ENCODE measurements at places on chromosomes 2 and 18.

DNA sequence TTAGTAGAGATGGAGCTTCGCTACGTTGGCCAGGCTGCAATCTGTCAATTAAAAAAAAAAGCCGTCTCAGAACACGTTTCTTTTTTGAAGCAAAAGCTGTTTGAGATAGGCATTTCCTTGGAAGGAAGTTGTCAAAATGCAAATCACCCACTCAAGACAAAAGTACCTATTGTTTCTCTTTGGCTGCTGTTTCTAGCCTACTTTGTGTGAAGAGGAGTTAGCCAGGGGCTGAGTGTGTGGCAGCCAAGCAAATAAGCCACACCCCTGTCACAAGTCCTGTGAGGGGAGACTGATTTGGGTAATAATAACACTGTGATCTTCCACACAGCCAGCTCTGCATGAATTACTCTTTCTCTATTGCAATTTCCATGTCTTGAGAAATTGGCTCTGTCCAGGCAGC, 47.4 kb upstream of the CDCA7 start:
- DNase-seq: no peak

DNA sequence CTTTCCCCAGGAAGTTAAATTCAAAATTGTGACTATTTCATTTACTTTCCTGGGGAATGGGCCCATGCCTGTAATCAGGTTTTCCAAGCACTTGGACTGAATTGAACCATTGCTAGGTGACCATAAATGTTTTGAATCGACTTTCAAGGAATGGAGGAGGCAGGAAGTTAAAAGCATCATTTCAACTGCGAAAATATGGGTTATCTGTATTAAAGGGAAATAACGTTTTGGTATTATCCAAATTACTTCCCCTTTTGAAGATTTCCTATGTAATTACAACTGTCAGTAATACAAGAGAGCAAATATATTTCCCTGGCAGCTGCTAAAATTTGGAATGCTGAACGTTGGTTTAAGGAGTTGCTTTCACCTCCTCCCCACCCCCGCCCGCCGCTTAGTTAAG, 19.0 kb downstream of the PNO1 start:
- no peak for DNase-seq

DNA sequence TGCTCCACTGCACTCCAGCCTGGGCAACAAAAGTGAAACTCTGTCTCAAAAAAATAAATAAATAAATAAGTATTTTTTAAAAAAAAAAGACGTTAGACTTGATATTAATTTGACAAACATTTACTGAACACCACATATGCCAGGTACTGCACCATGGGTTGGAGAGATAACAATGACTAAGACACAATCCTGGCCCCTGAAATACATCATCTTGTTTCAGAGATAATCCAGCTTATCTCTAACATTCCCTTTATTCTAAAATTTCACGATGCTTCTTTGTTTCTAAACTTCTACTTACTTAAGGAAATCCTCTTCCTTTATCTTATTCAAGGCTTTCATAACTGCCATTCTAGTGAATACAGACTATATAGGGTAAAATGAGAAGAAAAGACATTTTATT, 55.0 kb upstream of the PEX13 start:
- DNase-seq: no peak

GRCh38 chr18:21958707-21959450, 210.5 kb upstream of the GATA6 start:
- DNase-seq: peak; percentile 4

- DNase-seq: no peak
Measured at GRCh38 chr18:52700116-52700515, 360.1 kb downstream of the DCC start.

DNA sequence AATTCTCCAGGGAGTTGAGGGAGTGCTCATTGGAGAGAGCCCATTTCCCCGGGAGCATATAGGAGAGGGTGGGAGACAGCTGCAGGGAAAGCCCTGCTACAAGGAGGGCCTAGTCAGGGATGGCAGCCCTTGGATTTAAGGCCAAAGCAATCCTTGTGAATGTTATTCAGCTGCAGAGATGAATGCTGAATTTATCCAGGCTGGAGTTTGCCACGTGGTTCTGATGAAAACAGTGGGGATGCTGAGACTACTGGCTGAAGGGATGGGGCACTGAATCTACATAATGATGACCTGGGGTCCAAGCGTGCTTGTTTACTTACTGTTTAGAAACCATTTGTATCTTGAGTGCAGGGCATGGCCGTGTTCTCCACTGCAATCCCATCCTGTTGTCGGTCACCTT, 35.6 kb upstream of the RNF149 start:
- DNase-seq: no peak

- DNase-seq: no peak
Measured at GRCh38 chr2:217081799-217082198, 221.9 kb upstream of the TNP1 start.

- DNase-seq: no peak
Measured at GRCh38 chr2:56590611-56591010, 406.8 kb downstream of the CCDC85A start.

GRCh38 chr2:19757586-19757985, 144.2 kb downstream of the TTC32 start:
- DNase-seq: no peak

DNA sequence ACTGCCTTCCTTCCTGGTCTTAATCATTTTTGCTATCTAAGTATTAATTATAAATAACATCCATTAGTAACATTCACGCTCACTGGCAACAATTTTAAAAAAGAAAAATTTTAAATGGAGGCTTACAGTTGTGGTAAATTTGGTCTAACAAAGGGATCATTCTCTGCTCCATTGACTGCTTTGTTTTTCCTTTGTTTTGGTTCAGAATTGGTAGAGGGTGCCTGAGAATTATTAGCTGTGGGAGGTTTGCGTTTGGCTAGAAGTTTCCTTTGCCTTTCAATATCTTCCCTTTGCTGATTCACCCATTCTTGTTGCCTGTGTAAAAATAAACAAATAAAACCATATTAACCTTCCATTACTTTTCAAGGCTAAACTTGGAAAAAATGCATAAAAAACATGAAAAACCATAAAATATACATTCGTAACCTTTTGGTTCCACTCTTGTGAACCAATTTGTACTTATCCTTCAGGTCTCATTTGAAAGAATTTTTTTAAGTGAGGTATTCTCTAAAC, 114.6 kb downstream of the TLK1 start:
- no peak for DNase-seq

DNA sequence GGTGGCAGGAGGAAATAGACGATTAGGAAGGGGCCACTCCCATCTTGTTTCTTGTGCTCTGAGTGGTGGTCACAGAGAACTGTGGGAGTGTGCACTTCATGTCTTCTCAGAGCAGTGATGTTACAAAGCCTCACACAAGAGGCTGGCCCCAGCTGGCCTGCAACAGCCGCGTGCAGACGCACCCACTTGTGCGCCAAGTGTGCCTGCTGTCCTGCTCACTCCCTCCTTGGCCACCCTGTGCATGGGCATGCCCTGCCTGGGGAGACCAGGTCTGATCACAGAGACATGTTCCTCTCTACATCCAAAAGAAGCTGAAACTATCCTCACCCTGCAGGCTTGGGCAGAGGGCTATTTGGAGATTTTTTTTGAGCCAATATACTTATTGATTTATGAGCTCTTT, 108.4 kb downstream of the MRO start:
- no peak for DNase-seq

GRCh38 chr2:228446734-228447133, 265.2 kb upstream of the SPHKAP start:
- DNase-seq: peak; percentile 67

- no peak for DNase-seq
Measured at GRCh38 chr18:43681661-43682060, 404.4 kb upstream of the SYT4 start.

DNA sequence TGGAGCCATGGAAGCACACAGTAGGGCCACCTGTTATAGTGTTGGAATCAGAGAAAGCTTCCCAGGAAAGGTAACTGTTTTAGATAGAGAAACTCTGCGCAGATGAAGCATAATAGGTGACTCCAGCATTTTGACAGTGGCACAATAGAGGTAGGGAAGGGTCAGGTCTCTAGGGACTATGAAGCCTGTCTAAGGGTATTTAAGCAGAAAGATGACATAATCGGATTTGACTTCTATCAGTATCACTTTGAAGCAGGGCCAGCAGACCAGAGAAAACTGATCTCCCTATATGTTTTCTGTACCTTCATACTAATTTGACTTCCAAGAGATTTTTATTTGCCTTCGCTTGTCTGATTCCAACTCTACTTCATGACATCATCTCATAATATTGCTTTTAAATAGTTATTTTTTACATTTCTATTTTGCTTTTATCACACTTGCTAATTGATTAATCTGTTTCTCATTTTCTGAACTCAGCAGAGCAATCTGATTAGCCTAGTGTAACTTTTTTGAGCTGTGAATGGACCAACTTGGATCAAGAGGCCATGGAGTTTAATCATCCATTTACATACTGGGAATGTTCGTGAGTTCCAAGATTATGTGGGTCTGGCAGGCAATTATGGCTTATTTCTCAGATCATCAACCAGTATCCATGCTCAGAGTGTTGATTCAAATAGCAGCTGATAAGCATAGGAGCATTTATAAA, 8.4 kb upstream of the HIBCH start:
- DNase-seq: no peak

- DNase-seq: peak; percentile 2
Measured at GRCh38 chr2:98419977-98420725, 24.5 kb upstream of the INPP4A start.

DNA sequence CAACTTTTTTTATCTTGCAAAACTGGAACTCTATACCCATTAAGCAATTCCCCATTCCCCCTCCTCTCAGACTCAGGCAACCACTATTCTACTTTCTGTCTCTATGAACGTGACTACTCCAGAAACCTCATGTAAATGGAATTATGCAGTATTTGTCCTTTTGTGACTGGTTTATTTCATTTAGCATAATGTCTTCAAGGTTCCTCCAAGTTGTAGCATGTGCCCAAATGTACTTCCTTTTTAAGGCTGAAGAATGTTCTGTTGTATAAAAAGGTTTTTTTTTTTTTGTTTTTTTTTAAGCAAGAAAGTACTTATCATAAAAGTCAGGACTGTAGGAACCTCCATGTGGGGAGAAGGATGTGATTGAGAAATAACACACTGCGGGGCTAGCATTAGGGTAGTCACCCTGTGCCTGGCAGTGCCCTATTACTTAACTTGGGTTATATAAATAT, 262.9 kb upstream of the FBXO11 start:
- DNase-seq: no peak

GRCh38 chr18:13377496-13377895, 158.9 kb downstream of the LDLRAD4 start:
- no peak for DNase-seq

- DNase-seq: no peak
Measured at GRCh38 chr2:205717999-205718398, 35.7 kb downstream of the NRP2 start.

DNA sequence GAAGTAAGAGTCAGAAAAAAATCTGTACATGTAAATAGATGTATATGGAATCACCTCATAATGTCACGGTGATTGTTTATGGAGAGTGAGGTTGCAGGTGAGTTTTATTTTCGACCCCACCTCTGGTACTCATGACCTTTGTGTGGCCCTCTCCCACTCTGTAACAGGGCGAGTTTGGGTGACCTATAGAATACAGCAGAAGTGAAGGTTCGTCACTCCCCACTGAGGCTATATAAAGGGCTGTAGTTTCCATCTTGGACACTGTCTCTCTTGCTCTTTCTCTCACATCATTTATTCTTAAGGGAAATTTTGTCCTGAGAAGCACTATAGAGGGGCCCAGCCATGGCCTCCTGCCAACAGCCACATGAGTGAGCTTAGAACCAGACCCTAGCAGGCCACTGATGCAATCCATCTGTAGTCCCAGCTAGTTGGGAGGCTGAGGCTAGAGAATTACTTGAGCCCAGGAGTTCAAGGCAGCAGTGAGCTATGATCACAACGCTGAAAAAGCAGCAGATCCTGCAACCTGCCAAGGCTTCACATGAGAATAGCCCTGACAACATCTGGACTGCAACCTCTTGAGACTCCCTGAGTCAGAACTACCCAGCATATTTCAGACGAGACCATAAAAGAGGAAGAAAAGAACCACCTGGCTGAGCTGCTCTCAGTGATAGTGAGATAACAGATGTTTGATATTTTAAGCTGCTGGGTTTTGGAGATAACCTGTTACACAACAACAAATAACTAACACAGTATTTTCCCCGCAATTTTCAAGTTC, 74.3 kb upstream of the SLC1A4 start:
- DNase-seq: no peak

- DNase-seq: no peak
Measured at GRCh38 chr2:23586741-23587306, 201.8 kb downstream of the KLHL29 start.

DNA sequence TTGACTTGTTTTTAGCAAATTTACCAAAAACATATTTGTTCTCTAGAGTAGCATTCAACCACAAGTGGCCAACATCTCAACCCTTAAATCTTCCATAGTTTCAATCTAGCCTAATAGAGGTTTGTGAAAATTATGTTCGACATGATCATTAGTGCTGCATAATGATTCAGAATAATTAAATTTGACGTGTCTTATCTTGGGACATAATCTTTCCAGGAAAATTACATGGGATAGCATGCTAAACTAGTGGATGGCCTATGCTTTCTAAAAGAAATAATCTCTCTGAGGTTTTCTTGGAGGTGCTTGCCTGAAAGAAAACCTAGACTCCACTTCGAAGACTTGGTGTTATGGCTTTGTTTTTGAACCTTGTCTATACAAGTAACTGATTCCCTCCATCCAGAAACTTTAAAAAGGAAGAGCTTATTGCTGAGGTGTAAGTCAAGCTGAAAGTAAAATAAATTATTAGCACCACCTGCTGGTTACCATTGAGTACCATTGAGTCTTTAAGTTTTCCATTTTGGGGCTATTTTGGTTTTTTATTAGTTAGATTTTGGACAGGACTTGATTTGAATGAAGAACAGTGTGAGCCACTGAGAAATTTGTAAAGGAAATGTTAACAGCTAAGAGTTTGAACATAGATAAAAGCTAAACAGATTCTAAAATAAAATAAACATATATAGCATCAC, 32.7 kb downstream of the COX7A2L start:
- DNase-seq: peak; percentile 11

DNA sequence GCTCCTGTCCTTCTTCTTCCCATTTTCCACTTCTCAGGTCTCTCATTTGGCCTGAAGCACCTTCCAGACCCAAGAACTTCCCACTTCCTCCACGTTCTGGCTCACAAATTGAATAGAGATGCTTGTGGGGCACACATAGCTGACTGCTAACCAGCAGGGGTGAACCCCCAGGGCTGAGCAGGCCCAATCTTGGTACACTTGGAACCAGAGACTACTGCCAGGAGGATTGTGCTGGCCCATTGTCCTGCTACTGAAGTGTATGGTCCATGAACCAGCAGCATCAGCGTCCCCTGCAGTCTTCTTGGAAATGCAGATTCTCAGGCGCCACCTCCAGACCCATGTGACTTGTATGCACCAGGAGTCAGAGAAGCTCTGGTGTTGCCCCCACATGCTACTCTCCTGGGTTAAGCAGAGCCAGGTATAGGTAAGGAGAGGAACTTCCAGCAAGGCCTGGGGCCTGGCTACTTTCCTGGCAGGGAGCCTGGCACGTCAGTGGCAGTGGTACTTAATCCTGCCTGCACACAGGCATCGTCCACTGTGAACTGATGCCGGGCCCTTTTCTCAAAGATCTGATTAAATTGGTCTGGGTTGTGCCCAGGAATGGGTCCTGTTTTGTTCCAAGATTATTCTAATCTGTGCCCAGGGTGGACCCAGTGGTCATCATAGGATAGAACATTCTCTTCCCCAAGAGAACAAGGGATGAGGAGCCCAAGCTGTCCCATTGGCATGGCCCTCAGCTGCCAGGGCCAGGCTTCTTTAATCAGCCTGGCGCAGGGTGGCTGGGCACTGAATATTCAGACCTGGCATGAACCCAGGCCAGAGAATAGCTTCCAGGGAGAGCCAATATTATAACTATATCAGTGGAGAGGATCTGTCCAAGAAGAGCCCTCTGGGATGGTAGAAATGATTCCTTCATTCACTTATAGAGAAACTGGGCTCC, 248.7 kb downstream of the SOX11 start:
- no peak for DNase-seq

- no peak for DNase-seq
Measured at GRCh38 chr2:197969391-197969893, 165.0 kb downstream of the PLCL1 start.
